ENCODE measurements at places on chromosomes 12 and 14. TPM values are rescaled to one million over a fixed set of nuclear protein-coding genes. Genes with fewer than 3 reads are reported as not detected.

DNA sequence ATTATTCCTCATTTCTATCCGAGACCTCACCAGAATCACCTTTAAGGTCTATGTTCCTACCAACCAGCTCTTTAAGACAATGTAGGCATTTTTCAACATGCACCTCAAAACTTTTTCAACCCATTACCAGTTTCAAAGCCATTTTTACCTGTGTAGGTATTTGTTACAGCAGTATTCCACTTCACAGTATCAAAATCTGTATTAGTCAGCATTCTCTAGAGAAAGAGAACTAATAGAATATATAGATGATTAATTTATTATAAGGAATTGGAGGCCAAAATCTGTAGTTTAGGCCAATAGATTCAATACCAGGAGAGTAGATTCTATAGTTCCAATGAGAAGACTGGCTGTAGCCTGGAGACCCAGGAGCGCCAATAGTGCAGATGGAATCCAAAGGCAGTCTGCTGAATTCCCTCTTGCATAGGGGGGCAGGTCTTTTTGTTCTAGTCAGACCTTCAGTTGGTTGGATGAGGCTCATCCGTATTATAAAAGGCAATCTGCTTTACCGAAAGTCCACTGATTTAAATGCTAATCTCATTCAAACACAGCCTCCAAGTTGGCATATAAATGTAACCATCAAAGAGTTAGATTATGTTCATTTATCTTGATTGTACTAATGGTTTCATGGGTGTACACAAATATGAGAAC lies 151.6 kb upstream of the SYT1 start:
- DNase-seq = no peak

DNA sequence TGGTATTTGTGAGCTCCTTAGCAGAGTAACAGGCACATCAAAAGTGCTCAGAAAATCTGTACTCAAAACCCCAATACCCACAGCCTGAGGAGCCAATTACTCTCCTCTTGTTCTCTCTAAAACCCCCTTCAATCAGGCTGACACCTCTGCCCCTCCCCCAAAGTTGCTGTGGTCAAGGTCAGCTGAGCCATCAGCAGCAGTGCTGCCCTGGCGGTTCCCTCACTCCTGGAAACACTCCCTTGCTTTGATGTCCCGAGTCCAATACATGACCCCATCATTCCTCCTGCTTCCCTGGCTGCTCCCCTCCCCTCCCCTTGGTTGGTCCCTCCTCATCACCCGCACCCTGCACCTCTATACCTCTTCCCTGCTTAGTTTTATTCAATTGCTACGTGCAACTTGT lies 57.2 kb upstream of the C14orf132 start:
- no peak for DNase-seq

DNA sequence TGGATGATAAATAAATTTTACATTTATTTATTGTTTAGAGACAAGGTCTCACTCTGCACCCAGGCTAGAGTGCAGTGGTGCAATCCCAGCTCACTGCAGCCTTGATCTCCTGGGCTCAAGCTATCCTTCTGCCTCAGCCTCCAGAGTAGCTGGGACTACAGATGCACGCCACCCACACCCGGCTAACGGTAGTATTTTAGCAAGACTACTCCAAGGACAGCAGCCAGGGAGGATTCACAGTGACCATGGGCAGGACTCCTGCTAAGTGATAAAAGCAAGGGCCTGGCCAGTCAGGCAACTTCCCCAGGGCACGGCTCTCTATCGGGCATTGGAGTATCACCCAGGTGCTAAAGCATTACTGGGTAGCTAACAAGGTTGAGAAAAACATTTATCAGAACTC lies 55.4 kb downstream of the ARL6IP4 start:
- DNase-seq = no peak

DNA sequence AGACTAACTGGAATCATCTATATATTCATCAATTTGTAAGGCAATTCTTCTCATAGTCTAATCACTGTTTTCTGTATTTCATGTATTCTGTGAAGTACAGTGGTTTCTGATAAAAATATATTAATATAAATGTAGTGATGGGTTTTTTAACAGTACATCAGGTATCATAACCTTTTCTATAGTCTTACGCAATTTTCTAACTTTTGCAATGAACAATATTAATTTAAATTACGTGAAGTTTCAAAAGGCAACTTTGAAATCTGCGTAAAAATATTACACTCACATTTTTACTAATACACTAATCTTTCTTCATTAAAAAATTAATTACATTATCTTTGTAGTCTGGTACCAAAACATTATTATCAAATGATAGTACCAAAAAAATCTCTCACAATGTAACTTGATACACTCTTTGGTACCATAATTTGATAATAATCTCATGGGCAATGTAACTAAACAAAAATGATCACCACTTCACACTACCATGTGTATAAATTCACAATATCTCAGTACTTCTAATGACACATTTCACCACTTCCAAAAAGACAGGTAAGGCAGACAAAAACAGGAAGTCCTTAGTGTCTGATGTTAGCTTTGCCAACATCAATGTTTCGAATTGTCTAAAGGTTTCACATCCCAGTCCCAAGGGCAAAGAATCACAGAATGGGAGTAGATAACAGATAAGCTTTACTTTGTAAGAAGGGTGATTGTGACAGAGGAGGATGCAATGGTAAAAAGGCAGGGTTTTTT lies 8.7 kb downstream of the DNAI7 start:
- no peak for DNase-seq

DNA sequence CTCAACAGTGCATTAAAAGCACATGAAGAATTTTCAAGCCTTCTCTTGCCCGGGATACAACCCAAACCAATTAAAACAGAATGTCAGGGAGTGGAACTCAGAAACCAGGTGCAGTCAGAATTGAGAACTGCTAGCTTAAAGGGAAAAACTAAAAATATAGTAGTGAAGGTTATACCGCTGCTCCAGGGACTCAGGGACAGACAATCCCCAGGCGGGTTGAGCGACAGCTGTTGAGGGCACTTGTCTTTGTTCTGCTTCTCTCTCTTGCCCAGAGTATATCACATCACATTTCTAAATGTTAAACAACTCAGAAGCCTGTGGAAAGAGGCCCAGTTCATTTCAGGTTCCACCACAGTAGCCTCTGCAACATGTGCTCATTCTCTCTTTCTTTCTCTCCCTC lies 93.1 kb downstream of the SLC5A8 start:
- no peak for DNase-seq

DNA sequence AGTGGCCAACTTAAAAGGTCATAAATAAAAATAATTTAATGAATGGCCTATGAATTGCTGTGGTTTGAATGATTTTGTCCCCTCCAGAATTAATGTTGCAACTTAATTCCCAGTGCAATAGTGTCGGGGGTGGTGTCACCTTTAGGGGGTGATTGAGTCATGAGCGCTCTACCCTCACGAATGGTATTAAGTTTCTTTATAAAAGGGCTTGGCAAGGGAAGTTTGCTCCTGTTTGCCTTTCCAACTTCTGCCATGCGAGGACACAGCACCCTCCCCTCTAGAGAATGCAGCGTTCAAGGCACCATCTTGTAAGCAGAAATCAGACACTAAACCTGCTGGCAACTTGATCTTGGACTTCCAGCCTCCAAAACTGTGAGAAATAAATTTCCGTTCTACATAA lies 253.3 kb downstream of the ATXN7L3B start:
- no peak for DNase-seq

Gene MYF6
- total RNA-seq = not detected

Gene KRT77
- total RNA-seq = not detected

Gene BMAL2
- 2.6 TPM for total RNA-seq

Gene KCNC2
- total RNA-seq = 0.08 TPM
